ENCODE measurements at places on chromosomes 4 and X.

DNA sequence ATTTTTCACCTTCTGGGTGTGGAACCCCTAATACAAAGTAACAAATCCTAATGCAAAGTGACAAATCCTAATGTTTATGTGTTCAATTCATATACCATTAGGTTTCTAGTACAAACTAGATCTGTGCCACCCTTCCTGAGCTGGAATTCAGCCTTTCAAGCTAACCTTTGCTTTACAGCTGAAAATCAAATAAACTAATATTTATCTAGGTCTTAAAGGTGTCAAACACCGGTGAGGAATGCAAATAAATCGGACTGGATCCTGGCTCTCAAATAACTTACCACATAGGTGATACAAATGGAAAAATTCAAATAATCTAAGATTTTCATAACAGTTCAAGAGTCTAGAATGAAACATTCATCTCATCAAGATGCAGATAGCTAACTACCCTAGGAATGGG is 11.6 kb downstream of the IRF2 start:
- DNase-seq, result no peak

DNA sequence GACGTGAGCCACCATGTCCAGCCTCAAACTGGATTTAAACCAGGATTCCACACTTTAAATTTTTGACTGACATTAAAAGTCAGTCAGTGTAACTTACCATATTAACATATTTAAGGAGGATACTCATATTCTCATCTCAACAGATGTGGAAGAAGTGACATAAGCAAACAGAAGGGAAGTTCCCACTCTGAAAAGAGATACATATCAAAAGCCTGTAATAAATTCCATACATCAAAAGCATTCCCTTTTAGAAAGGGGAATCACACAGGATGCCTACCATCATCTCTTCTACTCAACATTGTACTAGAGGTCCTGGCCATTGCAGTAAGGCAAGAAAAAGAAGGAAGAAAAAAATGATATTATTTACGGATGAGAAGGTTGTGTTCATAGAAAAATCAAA is 618.2 kb upstream of the DIPK2B start:
- no peak for DNase-seq

- no peak for DNase-seq
Observed at GRCh38 chr4:40699648-40700047, 50.1 kb upstream of the NSUN7 start.

DNA sequence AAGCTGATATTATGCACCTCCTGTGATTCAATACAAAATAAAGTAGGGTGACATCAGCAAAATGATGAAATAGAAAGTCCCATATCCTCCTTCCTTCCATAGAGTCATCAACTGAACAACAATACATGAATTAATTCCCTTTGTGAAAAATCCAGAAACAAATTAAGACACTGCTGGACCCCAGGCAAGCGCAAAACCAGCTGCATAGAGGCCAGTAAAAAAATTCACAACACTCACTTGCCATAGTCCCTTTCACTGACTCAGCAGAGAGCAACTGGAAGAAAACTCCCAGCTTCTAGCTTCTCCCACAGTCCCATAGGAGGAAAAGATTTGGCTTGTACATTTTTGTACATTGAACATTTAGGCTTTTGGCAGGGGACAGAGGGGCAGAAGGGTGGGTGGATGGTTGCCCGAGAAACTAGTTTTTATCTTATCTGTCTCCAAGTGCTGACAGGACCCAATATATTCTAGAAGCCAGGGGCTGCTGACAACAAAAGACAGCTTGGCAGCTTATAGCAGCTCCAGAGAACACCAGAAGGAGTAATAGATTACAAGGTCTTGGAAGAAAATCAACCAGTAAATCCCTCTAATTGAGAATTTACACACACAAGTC is 124.6 kb downstream of the NDST3 start:
- no peak for DNase-seq

DNA sequence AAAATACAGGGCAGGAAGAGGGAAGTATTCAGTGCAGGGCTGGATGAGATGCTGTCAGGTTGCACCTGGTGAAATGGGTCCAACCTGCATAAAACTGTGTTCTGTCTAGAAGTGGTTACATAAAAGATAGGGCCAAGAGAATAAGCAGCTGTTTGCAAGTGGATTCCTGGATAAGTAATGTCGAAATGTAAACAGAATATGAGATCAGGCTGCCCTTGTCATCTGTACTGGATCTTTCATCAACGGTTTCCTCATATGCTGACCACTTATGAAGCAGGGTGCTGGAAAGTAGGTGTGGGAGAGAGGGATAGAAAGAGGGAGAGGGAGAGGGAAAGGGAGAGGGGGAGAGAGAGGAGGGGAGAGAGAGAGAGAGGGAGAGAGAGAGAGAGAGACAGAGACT is 349.8 kb upstream of the CPEB2 start:
- no peak for DNase-seq

DNA sequence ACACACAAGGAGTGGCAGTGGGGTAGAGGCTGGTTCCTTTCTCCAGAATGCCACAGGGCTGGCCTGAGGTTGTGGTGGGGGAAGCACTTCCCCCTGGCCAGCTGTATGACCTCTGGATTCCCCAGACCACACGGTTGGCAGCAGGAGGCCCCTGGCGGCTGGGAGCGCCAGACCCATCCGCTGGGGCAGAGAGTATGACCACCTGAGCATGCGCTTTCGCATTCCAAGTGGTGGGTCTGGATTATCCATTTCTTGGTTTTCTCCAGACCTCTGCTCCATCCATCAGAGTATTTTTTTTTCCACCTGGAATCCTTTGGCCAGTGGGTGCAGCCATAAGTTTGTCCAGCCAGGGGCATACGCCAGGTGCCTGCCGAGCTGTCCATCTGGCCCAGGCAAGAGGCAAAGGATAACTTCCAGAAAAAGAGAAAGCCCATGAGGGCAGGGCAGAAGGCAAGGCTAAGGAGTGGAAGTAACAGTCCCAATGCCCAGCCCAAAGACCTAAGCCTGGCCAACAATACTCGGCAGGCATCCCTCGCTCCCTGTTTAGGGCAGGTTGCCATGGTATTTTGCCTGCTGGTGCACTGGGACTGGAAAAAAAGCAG is 39.3 kb downstream of the NHSL2 start:
- DNase-seq, result no peak

DNA sequence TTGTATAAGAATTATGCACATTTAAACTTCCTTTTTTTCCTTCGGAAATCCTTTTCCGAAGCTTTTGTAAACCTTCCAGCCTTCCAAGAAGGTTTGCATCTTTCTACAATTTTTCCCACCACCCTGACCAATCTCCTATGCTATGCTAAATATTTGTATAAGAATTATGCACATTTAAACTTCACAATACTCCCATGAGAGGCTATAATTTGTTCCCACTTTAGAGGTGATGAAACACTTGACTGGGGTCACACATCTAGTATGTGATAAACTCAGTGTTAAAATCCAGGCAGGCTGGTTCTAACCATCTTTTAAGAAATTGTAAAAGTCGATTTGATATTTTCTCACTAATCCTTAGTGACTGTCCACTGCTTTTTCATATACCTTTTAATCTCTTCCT is 22.1 kb downstream of the NUDT6 start:
- no peak for DNase-seq

GRCh38 chr4:173218411-173219125 is 50.0 kb downstream of the GALNT7 start:
- DNase-seq, result no peak

DNA sequence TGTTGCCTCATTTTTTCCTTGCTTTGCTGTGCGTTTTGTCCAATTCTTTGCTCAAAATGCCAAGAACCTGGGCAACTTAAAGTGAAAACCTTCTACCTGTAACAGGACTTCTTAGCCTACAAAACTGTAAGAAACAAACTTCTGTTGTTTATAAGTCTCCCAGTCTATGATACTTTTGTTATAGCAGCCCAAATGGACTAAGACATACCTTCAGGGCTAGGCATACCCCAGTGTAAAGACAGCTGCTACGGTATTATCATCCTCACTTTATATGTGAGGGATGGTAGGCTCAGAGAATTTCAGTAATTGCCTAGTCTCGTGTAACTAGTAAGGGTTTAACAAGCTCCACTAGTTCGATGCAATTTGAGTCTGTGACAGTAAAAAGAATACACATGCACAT is 6.0 kb upstream of the OPHN1 start:
- no peak for DNase-seq

Data from amygdala (tissue), 56 donors.